GM12878 (cell line): ENCODE measurements at places on chromosomes 7 and 10.

- DNase-seq: no peak
- no peak overlapping the region for H3K27ac ChIP-seq
- H3K4me3 ChIP-seq: no peak overlapping the region
Measured at GRCh38 chr10:44393051-44393630, 8.2 kb upstream of the CXCL12 start.

DNA sequence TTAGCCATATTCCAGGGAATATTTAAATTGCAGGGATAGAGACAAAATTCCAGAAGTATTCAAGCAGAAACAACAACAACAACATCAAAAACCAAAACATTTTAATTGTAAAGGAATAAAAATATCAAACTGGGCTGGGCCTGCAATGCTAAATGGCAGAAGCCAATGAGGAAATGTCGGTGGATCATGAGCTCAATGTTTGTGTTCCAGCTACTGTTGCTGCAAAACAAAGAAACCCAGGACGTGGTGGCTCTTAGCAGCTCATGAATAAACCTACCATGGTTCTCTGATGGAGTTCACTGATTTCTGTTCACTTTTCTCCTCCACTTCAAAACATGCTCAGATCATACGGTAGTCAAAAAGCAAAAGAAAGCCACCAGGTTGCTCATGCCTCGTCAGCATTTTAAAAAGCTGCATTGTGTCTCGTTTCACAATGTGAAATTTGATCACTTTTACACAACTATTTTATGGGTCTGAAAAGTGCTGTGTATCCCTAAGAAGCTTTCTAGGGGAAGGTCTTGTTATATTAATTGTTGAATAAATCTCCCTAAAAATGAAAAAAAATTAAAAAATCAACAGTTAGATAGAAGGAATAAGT is 54.0 kb downstream of the ASNS start:
- H3K4me1 ChIP-seq: no peaks in the 10 kb centered on the region
- H3K27ac ChIP-seq: no peak overlapping the region
- no peak overlapping the region for H3K4me3 ChIP-seq
- no peak for DNase-seq

GRCh38 chr10:70267161-70267933 is 16.5 kb downstream of the NPFFR1 start:
- no peak overlapping the region for H3K4me3 ChIP-seq
- H3K4me1 ChIP-seq: peaks cover 16% of the 10 kb centered on the region
- H3K36me3 ChIP-seq: no peaks in the 10 kb centered on the region
- DNase-seq: no peak
- H3K27me3 ChIP-seq: no peaks in the 10 kb centered on the region
- H3K27ac ChIP-seq: no peak overlapping the region

- H3K4me1 ChIP-seq: no peaks in the 10 kb centered on the region
- H3K4me3 ChIP-seq: no peak overlapping the region
- H3K27me3 ChIP-seq: no peaks in the 10 kb centered on the region
- no peak for DNase-seq
- H3K27ac ChIP-seq: no peak overlapping the region
Measured at GRCh38 chr10:48437546-48437945, 131.1 kb downstream of the MAPK8 start.

GRCh38 chr7:155850766-155851678 is 38.8 kb upstream of the SHH start:
- no peaks in the 10 kb centered on the region for H3K27me3 ChIP-seq
- no peak for DNase-seq
- no peak overlapping the region for H3K4me3 ChIP-seq

- DNase-seq: no peak
- no peaks in the 10 kb centered on the region for H3K27me3 ChIP-seq
- H3K4me3 ChIP-seq: no peak overlapping the region
- no peaks in the 10 kb centered on the region for H3K4me1 ChIP-seq
- H3K36me3 ChIP-seq: no peaks in the 10 kb centered on the region
Measured at GRCh38 chr10:68876246-68877138, 24.6 kb upstream of the DDX50 start.

DNA sequence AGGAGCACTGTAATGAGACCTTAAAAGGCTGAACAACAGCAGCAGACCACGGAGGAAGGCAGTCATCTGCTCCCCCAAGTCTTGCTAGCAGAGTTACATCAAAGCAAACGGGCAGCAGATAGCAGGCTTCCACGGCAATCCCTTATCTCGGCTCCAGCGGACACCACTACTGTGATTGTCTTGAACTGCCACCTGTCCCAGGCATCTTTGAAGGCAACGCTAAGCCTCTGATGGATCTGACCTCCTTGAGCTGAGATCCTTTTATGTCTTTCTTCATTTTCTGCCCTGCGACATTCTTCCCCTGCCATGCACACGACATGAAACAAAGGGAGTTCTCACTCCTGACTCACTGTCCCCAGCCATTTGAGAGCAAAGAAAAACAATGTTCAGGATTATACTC is 111.7 kb downstream of the GLI3 start:
- H3K4me1 ChIP-seq: no peaks in the 10 kb centered on the region
- no peak overlapping the region for H3K4me3 ChIP-seq

- no peak for DNase-seq
- H3K4me3 ChIP-seq: no peak overlapping the region
- no peaks in the 10 kb centered on the region for H3K36me3 ChIP-seq
- no peak overlapping the region for H3K27ac ChIP-seq
Measured at GRCh38 chr7:23135755-23136154, 30.2 kb downstream of the KLHL7 start.

- no peak overlapping the region for H3K4me3 ChIP-seq
- H3K27me3 ChIP-seq: no peaks in the 10 kb centered on the region
- H3K4me1 ChIP-seq: no peaks in the 10 kb centered on the region
Measured at GRCh38 chr10:133123050-133123745, 35.5 kb downstream of the ADGRA1 start.

GRCh38 chr7:153930696-153931095 is 121.5 kb upstream of the DPP6 start:
- DNase-seq: no peak
- H3K36me3 ChIP-seq: no peaks in the 10 kb centered on the region
- H3K27ac ChIP-seq: no peak overlapping the region
- no peak overlapping the region for H3K4me3 ChIP-seq
- no peaks in the 10 kb centered on the region for H3K4me1 ChIP-seq

GRCh38 chr7:123538189-123538714 is 3.9 kb upstream of the IQUB start:
- H3K4me3 ChIP-seq: no peak overlapping the region
- no peaks in the 10 kb centered on the region for H3K4me1 ChIP-seq
- no peak for DNase-seq

- no peak overlapping the region for H3K4me3 ChIP-seq
- no peaks in the 10 kb centered on the region for H3K36me3 ChIP-seq
- DNase-seq: no peak
Measured at GRCh38 chr10:84581976-84582375, 253.6 kb downstream of the CCSER2 start.

DNA sequence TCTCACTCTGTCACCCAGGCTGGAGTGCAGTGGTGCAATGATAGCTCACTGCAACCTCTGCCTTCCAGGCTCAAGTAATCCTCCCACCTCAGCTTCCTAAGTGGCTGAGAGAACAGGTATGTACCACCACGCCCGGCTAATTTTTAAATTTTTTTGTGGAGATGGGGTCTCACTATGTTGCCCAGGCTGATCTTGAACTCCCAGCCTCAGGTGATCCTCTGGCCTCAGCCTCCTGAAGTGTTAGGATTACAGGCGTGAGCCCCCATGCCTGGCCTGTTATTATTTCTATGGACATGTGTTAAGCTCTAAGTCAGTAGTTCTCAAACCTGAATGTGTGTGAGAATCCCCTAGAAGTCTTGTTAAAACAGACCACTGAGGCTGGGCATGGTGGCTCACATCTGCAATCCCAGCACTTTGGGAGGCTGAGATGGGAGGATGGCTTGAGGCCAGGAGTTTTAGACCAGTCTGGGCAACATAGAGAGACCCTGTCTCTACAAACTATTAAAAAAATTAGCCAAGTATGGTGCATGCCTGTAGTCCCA is 24.5 kb downstream of the TMEM270 start:
- no peak overlapping the region for H3K27ac ChIP-seq
- H3K4me3 ChIP-seq: no peak overlapping the region
- H3K27me3 ChIP-seq: no peaks in the 10 kb centered on the region
- H3K36me3 ChIP-seq: no peaks in the 10 kb centered on the region

DNA sequence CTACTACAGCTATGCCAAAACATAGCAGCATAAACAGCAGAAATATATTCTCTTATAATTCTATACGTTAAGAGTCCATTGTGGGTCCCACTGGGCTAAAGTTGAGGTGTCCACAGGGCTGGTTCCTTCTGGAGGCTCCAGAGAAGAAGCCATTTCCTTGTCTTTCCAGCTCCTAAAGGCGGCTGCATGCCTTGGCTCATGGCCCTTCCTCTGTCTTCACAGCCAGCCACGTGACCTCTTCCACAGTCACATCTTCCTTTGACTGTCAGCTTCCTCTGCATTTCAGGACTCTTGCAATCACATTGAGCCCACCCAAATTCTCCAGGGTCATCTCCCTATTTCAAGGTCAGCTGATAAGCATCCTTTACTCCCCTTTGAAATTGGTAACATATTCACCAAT is 17.2 kb downstream of the NACAD start:
- H3K27me3 ChIP-seq: no peaks in the 10 kb centered on the region
- no peak overlapping the region for H3K27ac ChIP-seq
- H3K36me3 ChIP-seq: peaks cover 70% of the 10 kb centered on the region
- no peaks in the 10 kb centered on the region for H3K4me1 ChIP-seq
- H3K4me3 ChIP-seq: no peak overlapping the region

GRCh38 chr10:31288962-31289361 is 30.1 kb upstream of the ZEB1 start:
- H3K4me3 ChIP-seq: no peak overlapping the region
- no peaks in the 10 kb centered on the region for H3K36me3 ChIP-seq
- DNase-seq: no peak
- H3K27me3 ChIP-seq: no peaks in the 10 kb centered on the region

DNA sequence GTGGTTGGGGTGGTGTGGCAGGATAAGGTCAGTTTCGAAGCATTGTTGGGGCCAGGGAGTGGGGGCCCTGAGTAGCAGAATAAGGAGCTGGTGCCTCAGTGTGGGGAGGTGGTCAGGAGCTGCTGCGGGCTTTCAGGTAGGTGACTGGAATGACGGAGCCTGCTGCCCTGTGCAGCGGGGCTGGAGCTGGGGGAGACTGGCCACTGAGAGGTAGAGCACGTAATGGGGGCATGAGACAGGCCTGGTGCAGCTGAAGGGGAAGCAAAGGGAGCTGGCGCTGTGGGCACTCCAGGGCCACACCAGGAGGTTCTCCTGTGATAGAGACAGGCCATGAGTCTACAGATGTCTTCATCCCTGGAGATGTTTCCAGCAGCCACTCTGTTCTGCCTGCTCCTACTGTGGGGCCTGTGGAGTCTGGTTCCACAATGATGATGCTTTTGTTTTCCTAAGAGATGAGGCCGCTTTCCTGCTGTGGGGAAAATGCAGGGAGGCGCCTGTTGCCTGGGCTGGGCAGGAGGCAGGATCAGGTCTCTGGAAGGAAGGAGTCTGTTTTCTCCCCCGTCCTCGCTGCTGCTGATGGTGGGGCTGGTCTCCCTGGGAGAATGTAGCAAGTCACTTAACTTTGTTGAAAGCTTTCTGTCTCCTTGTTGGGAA is 31.1 kb downstream of the NUB1 start:
- H3K27ac ChIP-seq: no peak overlapping the region
- no peak overlapping the region for H3K4me3 ChIP-seq
- H3K36me3 ChIP-seq: peaks cover 18% of the 10 kb centered on the region
- H3K27me3 ChIP-seq: no peaks in the 10 kb centered on the region

DNA sequence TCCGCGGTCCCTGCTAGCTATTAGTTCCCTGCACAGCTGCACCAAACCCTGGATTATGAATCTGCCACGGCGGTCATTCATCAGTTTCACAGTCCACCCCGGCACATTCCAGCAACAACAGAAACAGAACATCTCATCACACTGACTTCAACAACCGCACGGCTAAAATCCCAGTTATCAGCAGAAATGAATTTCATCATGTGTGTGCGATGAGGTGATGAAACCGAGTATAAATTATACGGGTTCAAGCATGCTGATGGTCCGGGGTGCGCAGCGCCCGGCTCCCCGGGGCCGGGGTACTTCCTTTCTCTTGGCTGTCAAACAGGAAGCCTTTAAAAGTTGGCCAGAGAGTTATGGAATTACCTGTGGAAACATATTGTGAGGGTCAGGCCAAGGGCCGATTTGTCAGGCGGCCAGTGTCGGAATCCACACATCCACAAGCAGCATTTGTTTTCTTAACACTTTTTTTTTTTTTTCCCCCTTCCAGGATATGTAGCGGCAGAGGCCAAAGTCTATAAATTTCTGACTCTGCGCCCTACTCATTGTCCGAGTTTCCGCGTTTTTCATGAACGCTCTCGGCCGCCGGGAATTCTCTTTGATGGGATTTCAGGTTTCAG is 420.9 kb upstream of the MGMT start:
- no peaks in the 10 kb centered on the region for H3K4me1 ChIP-seq
- no peaks in the 10 kb centered on the region; the same call in 1 of the 2 replicates for H3K27me3 ChIP-seq
- H3K36me3 ChIP-seq: no peaks in the 10 kb centered on the region
- no peak overlapping the region for H3K4me3 ChIP-seq
- no peak overlapping the region for H3K27ac ChIP-seq
- DNase-seq: no peak

GRCh38 chr10:115947104-115947503 is 325.9 kb downstream of the GFRA1 start:
- DNase-seq: no peak
- no peak overlapping the region for H3K27ac ChIP-seq
- no peaks in the 10 kb centered on the region for H3K27me3 ChIP-seq
- H3K4me1 ChIP-seq: no peaks in the 10 kb centered on the region

DNA sequence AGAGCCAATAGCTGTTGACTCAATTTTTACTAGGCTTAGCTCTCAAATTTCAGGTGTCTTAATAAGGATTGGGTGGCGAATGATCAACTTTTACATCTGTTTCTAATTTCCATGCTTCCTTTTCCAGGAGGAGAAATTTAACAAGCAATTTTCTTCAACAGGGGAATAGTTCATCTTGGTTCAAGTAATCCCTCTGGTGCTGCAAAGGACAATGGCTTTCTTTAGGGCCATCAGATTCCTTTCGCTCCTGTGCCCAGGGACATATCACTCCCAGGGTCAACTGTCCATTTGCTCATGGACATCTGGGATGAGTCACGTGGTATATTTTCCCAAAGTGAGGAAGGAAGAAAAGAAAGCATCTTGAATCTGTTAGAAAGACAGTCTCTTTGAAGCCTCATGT is 313.3 kb downstream of the FRMD4A start:
- H3K36me3 ChIP-seq: no peaks in the 10 kb centered on the region
- H3K4me3 ChIP-seq: no peak overlapping the region

DNA sequence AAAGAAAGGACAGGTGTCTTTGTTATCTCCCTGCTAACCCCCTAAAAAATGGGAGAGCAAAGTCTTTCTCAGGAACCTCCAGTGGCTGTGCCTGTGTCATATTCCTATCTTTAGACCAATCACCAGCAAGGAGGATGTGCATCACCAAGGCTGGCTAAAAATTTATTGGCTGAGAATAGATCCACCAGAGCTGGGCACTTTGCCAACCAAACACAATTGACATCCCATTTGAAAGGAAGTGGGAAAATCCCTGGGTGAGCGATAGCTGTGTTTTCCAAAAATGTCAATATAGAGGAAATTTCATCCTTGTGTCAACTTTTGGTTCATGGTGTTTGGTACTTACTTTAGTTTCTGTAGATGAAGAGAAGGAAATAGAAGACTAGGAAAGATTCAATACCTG is 13.1 kb upstream of the GPR141 start:
- H3K36me3 ChIP-seq: no peaks in the 10 kb centered on the region
- H3K4me1 ChIP-seq: no peaks in the 10 kb centered on the region; the same call in 1 of the 2 replicates
- no peak overlapping the region for H3K4me3 ChIP-seq
- no peaks in the 10 kb centered on the region for H3K27me3 ChIP-seq

GRCh38 chr10:43679509-43679908 is 30.8 kb upstream of the ZNF32 start:
- H3K4me1 ChIP-seq: no peaks in the 10 kb centered on the region
- H3K27me3 ChIP-seq: no peaks in the 10 kb centered on the region
- H3K27ac ChIP-seq: no peak overlapping the region
- H3K36me3 ChIP-seq: no peaks in the 10 kb centered on the region
- no peak for DNase-seq
- H3K4me3 ChIP-seq: no peak overlapping the region
